ENCODE measurements at places on chromosomes 7 and 10. TPM values are rescaled to one million over a fixed set of nuclear protein-coding genes. Genes with fewer than 3 reads are reported as not detected.
A peak's percentile ranks its signal among the peaks of the same experiment; 100 is the strongest.

GRCh38 chr7:34327681-34328080 lies 330.3 kb upstream of the NPSR1 start:
- no peak for DNase-seq

DNA sequence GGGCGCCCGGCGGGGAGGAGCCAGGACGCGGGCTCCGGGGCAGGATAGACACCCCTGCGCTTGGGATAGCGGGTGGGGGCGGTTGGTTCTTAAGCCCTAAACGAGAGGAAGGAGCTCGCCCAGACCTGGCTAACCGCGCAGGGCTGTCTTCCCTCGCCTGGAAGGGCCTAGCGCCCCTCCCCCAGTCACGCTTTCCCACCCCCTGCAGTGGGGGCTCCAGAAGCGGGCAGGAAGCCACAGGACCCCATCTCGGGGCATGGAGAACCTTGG lies 6.5 kb downstream of the SHH start:
- no peak for DNase-seq

- DNase-seq, result no peak
These were observed 5.8 kb upstream of the C1QL3 start for GRCh38 chr10:16527452-16527851.

The CRHR2 gene
- not detected for total RNA-seq

GRCh38 chr10:15472008-15472407 lies 100.9 kb upstream of the FAM171A1 start:
- DNase-seq, result no peak

The SEMA3E gene
- 23.9 TPM for total RNA-seq

DNA sequence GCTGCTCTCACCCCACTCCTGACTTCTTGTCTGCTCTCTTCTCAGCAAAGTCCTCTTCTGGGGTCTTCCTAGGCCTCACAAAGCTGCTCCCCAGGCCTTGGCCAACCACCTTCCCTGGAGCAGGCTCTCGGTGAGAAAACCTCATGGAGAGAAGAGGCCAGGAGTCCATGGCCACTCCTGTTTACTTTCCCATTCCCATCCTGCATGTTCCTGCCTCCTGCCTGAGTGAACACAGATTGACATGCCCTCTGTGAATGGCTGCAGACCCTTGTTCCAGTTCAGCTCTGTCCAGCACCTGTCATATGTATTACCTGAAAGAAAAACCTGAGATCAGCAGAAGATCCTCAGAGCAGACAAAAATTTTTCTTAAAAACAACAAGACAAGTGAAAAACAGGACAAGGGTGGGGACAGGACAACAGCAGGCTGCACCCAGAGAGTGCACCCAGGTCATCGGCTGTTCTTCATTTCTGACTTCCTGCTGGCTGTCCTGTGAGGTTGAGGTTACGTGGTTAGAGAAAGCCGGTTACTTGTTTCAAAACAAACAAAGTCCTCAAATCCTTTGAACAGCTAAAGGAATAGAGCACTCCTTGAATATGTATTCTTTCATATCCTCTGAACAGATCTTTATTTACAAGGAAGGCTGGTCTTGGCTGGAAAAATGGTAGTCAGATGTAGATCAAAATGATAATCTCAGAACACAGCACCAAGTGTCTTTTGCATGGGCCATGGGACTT lies 34.0 kb upstream of the DLD start:
- DNase-seq, result no peak

The NUTM2D gene
- total RNA-seq, result 0.75 TPM

- no peak for DNase-seq
These were observed 183.1 kb upstream of the YAE1 start for GRCh38 chr7:39383136-39383535.

DNA sequence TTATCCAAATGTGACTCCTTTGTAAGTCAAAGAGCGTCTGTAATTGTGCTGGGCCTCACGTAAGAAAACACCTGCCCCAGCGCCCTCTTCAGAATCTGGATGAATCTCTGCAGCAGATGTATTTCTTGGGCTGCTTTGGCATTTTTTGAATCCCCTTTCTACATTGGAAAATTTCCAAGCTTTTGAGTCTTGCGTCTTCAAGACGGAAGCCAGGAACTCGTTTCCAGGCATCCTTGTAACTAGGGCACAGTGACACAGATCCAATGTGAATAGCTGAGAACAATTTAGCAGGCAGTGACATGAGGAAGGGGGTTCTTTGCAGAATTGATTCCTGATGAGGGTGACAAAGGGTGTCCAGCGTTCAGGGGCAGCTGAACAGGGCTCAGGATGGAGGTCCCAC lies 862.3 kb downstream of the TYW1 start:
- no peak for DNase-seq

- no peak for DNase-seq
These were observed 20.6 kb upstream of the USP6NL start for GRCh38 chr10:11631890-11632587.

- DNase-seq, result no peak
These were observed 216.0 kb downstream of the KLF6 start for GRCh38 chr10:3568983-3569382.

The TRPV5 gene
- not detected for total RNA-seq

The SFRP4 gene
- total RNA-seq, result 0.09 TPM

DNA sequence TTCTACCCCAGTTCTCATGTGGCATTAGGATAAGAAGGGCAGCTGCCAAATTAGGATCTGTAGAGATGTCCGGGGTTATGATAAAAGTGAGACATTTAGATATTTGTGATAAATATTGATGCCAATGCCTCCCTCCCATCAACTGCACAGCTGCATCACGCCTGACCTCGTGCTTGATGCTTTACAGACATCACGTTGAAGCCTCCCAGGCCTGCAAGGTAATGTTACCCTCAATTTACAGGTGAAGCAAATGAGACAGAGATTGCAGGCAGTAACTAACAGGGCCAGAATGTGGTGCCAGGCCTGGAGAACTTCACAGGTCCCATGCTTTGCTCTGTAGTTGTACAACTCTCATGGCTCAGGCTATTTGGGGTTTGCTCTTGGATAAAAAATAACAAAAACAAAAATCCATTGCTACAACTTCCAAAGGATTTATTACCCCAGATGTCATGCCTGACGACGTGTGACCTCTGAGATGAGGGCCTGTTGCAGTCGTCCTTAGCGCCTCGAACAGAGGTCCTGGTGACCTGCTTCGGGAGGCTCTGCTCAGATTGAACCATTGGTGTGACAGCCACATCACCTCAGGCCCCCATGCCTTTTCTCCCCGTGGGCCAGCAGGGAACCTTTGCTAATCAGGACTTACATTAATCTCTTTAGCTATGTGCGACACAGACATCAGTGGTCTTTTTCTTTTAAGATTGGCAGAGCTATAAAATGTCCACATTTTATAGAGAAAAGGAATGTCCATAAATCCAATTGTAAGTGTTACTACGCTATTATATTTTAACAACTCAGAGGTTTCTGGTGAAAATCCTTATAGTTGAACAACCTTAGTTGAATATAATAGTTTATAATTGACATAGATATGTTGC lies 169.3 kb downstream of the ADAM12 start:
- no peak for DNase-seq

GRCh38 chr7:149285603-149286002 lies 23.6 kb downstream of the ZNF783 start:
- DNase-seq, result no peak

- no peak for DNase-seq
These were observed 9.6 kb downstream of the NEURL1 start for GRCh38 chr10:103502849-103503660.

The GNAT3 gene
- not detected for total RNA-seq

- no peak for DNase-seq
These were observed 1.5 kb upstream of the MTPN start for GRCh38 chr7:135978624-135979023.

GRCh38 chr10:86331861-86332260 lies 34.7 kb downstream of the GRID1 start:
- DNase-seq, result no peak

GRCh38 chr10:77289027-77289501 lies 348.5 kb downstream of the KCNMA1 start:
- DNase-seq, result no peak

DNA sequence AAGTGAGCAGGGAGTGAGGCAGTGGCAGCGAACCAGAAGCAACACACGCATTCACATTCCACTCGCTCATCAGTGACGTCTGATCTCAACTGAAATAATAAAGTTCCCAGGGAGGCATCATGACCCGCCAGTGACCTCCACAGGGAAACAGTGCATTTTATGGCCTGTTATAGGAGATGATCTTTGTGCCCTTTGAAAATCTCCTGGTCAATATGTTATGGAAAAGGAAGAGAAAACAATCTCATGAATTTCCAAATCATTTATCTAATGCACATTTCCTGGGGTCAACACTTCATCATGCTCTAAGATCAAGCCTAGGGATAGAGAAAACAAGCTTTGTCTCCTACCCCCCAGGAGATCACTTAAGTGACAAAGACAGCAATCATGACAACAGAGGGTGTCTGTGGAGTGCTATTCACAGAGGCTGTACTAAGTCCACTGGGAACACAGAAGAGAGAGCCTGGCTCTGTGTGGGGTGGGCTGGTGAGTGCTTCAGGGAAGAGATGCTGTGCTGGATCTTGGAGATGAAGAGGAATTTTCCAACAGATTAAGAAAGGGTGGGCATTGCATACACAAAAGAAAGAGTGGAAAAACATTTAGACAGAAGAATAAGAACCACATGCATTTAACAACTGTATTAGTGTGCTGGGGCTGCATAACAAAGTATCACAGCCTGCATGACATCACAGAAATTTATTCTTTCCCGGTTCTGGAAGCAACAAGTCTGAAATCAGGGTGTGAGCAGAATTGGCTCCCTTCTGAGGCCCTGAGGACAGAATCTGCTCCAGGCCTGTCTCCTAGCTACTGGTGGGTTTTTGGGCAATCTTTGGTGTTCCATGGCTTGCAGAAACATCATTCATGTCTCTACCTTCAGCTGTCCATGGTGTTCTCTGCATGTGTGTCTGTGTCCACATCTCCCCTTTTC lies 613.9 kb upstream of the IGFBP3 start:
- DNase-seq, result peak; percentile 96

- no peak for DNase-seq
These were observed 12.2 kb downstream of the PDE1C start for GRCh38 chr7:32058002-32058401.

GRCh38 chr10:113111900-113112853 lies 162.1 kb downstream of the TCF7L2 start:
- no peak for DNase-seq

The UPK3BL2 gene
- 11.7 TPM for total RNA-seq

DNA sequence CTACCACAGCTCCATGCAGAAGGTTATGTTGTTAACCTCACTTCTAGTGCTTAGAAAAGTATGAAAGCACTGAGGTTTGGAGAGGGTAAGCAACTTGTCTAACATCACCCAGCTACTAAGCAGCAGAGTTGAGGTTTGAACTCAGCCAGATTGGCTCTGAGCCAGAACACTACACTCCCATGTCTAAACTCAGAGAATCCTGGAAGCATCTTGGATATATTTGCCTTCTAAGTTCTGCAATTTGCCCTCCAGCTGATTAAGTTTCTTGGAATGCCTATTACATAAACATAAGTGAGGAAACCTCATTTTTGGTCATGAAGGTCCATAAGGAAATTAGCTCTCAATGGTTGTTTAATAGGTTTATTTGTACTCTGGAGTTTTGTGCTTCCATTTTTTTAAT lies 78.1 kb upstream of the PHYHIPL start:
- no peak for DNase-seq

DNA sequence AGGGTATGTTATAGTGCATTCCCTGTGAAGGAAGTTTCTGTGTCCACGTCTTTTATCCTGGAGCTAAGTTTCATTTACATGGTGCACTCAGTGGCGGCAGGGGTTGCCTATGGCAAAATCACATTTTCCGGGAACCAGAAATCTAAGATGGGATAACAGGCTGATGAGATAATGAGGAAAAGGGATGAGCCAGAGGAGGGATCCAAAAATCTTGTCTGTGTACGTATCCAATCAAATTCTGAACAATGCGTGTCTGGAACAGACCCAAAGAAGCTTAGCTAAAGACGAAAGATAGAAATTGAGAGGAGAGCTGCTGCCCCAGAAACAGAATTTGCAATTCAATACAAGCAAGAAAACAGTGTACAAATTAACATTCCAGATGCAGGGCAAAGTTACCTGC lies 16.1 kb downstream of the LANCL2 start:
- no peak for DNase-seq

GRCh38 chr7:29651477-29651876 lies 87.8 kb downstream of the PRR15 start:
- no peak for DNase-seq

- no peak for DNase-seq
These were observed 30.0 kb downstream of the EEPD1 start for GRCh38 chr7:36182854-36183604.

- no peak for DNase-seq
These were observed 22.6 kb downstream of the CUTC start for GRCh38 chr10:99754670-99755069.

The SYNPO2L gene
- not detected for total RNA-seq

DNA sequence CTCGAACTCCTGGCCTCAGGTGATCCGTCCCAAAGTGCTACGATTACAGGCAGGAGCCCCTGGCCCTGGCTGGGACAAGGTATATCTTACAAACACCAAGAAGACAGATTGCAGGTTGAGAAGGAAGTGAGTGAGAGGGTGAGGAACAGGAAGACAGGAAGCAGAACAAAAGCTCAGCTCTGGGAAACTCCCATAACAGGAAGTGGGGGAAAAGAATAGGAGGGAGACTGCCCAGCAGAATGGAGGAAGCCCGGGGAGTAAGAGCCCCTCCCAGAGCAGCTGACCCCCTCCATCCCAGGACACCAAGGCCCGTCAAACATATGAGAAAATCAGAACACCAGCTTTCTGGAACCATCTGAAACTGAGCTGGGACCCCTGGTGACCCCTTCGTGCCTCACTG lies 2.9 kb downstream of the TECPR1 start:
- no peak for DNase-seq

The ADIRF gene
- not detected for total RNA-seq

GRCh38 chr7:142771353-142771723 lies 568 bp downstream of the PRSS2 start:
- DNase-seq, result no peak

The MOGAT3 gene
- not detected for total RNA-seq

DNA sequence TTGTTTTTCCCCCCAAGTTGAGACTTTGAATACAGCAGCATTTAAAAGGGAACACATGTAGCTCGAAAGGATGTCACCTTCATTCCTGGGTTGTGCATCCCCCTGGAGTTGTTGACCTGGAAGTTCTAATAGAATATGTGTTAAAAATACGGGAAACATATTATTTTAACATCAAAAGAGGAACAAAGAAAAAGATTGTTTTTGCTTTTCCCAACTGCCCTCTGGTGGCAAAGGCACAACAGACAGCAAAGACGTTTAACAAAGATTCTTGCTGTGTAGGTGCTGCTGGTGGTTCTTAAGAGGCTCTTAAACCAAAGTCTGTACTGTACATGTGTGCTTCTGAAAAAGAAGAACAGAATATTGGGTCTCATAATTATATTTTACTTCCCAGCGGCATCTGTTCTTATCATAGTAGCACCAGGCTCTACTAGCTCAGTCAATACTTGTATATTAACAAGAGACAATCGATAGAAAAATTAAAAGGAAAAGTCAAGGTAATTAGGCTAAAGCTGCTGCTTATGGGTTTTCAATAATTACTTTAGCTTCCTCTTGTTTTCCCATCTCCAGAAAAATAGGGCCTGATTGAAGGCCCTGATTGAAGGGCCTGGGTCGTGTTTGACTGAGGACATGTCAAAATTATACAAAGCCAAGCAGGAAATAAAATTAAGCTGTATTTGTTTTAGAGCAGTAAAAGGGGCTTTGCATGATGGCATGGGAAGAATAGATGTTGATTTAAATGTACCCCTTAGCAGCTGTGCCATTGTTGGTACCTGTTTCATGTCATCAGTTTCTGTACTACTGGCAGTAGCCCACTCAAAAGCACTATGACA lies 384.2 kb upstream of the LRGUK start:
- peak; percentile 35 for DNase-seq

Measured in NCI-H460 (cell line).